ENCODE measurements at places on chromosomes 6 and 20. TPM values are rescaled to one million over a fixed set of nuclear protein-coding genes. Genes with fewer than 3 reads are reported as not detected.

Gene MRPL18
- 64.1 TPM for total RNA-seq

DNA sequence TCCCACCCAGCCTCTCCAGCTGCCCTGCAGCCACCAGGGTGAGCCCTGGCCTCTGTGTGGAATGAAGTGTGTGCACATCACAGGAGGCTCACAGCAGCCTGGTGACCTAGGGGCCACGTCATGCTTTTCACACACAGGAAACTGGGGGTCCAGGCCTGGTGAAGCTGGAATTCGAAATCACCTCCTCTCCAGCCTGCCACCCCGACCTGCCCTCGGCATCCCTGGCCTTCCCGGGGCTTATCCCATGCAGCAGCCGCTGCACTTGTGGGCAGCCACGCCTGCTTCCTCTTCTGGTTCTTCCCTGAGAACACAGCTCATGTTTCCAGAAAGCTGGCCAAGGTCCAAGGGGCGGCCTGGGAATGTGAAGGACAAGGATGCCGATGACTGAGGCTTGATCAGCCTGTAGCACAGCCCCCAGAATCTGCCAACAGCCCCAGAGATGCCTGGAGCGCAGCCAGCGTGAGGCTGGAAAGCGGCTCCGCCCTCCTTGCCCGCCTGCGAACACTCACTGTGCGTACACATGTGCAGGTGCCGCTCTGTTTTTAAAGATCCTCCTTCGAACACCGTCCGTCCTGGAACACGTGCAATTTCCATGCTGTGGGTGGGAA lies 4.2 kb upstream of the NTSR1 start:
- DNase-seq, result peak; percentile 91

GRCh38 chr6:165665384-165665672 lies 2.3 kb upstream of the PDE10A start:
- no peak for DNase-seq

DNA sequence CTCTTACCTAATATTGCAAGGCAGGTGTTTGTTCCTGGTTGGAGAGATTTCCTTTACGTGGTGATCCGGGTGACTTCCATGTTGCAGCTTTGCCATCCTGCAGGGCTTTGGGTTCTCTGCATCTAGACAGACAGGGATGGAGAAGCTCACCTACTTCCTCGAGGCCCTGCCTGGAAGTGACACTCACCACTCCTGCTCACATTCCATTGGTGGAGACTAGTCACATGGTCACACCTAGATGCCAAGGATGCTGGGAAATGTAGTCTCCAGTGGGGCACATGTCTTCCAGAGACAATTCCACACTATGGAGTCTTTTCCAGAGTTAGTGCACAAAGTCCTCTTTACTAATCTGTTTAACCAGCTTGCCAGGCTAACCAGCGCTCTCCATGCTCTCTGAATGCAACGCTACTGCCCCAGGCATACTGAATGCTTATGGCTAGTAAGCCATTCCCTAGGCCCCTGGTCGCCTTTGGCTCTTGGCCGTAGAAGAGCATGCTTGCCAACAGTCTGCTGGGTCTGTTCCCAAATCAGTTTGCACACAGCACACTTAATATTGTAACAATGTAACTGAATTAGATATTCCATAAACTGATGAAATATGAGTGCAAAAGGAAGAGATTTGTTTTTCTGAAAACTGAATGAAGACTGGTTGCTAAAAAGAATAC lies 6.7 kb upstream of the KCNK15 start:
- no peak for DNase-seq

- no peak for DNase-seq
Measured at GRCh38 chr20:22515264-22515663, 69.1 kb downstream of the FOXA2 start.

Gene PRICKLE4
- total RNA-seq, result 4.0 TPM

DNA sequence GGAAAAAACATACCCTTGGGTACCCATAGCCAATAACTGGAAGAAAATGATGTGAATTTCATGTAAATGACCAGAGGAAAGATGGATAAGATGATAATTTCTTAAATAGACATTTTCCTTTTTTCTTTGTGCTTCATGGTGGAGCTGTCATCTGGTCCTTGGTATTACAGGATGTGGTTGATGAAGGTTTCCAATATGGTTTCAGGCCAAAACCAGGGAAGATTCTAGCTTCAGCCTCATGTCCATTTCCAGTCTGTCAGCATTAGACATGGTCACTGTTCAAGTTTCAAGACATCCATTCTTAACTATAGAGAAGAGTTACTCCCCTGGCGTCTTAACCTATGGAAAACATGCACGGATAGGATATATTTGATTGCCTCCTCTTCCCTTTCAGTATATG lies 63.6 kb downstream of the SSR1 start:
- DNase-seq, result no peak

Gene MYCT1
- total RNA-seq, result 13.7 TPM

GRCh38 chr6:28351087-28351486 lies 1.3 kb downstream of the ZKSCAN3 start:
- DNase-seq, result no peak

- no peak for DNase-seq
Measured at GRCh38 chr6:131005439-131006016, 57.5 kb downstream of the EPB41L2 start.

DNA sequence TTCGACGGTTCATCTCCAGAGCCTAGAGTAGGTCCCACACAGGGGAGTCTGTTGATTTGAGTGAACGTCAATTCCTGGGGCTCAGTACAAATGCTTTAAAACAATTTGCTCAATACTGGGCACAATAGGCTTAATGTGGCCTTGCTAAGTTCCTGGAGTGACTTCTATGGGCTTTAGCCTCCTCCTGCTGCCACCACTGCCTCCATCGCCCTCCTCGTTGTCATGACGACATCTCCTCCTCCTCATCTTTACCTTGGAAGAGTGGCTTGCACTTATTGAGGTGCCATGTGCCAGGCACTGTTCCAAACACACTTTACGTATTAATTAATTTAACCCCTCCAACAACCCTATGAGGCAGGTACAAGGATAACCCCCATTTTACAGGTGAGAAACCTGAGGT lies 11.8 kb upstream of the ZMYND8 start:
- DNase-seq, result no peak

DNA sequence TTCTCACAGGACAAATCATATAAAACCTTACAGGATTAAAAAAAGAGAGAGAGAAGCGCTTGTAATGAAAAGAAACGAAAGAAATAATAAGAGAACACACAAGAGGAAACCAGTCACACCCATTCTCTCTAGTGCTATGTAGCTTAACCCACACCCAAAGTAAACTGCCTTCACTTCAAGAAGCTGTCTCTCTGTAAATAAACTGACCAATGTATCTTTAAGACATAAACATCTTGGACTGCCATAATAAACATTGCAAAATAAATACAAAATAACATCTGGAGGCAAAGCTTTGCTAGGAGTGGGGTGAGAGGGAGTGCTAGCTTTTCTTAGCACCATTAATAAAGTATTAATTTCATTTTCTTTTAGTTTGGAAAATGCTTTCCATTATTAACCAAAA lies 61.6 kb upstream of the RNF146 start:
- DNase-seq, result no peak

DNA sequence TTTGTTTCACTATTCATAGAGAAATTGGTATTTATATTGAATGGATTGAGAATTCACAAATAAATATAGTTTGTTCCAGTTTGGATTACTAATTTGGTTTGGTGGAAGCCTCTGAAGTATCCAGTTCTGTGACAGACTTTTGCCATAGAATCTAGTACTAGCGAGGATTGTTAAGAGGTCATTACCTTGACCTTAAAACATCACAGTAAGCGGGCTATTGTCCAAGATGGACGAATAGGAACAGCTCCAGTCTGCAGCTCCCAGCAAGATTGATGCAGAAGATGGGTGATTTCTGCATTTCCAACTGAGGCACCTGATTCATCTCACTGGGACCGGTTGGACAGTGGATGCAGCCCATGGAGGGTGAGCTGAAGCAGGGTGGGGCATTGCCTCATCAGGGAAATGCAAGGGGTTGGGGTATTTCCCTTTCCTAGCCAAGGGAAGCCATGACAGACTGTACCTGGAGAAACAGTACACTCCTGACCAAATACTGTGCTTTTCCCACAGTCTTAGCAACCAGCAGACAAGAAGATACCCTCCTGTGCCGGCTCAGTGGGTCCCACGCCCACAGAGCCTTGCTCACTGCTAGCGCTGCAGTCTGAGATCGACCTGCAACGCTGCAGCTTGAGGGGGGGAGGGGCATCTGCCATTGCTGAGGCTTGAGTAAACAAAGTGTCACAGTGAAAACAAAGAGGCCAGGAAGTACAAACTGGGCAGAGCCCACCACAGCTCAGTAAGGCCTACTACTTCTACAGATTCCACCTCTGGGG lies 66.4 kb upstream of the NEDD9 start:
- DNase-seq, result no peak

Gene THEMIS
- total RNA-seq, result 0.13 TPM

Gene CCM2L
- total RNA-seq, result 8.5 TPM

GRCh38 chr6:20366082-20366830 lies 35.4 kb upstream of the E2F3 start:
- DNase-seq, result no peak

Gene KIAA0408
- total RNA-seq, result 3.1 TPM

DNA sequence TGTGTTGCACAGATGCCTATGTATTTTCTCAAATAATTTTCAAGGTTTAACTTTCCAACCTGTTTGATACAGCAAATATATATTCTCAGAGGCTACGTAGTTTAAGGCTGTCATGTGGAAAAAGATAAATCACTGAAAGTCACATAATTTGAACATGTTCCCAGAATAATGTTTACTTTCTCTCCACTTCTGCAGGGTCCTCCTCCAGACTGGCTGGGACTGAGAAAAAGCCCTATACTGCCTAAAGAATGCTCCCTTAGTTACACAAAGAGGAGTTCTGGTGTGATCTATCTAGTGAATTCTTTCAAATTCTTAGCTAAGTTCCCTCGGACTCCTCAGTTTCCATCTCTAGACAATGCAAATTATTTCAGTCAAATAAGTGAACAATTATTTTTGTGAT lies 411.0 kb downstream of the C6orf118 start:
- DNase-seq, result no peak

DNA sequence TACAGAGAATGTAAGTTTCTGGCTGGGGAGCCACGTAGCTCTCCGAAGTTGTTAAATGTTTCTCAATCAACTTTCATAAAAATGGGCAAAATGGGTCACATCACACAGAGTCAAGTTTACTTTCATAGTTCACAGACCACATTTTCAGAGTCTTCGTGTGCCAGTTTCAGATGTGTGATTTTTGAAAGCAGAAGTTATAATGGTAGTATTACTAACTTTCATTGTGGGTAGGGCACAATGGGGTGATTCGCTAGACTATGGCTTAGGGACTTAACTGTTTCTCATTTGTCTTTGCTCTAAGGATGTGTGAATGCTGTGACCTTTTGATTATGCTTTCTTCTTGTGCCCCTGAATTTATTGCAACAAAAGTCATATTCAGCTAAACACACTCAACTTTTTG lies 109.0 kb upstream of the SUPT3H start:
- no peak for DNase-seq

GRCh38 chr6:81708113-81708699 lies 44.3 kb downstream of the TENT5A start:
- no peak for DNase-seq

DNA sequence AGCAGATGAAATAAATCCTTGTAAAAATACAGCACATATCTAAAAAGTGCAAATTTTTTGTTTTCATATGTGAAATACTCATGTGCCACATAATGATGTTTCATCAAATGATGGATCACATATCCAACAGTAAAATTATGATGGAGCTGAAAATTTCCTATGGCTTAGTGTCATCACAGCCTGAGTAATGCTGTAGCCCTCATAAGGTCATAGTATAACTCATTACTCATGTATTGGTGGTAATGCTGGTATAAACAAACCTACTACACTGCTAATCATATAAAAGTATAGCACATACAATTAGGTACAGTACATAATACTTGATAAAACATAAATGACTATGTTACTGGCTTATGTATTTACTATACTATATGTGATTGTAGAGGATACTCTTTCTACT lies 12.9 kb downstream of the TSPYL1 start:
- no peak for DNase-seq

DNA sequence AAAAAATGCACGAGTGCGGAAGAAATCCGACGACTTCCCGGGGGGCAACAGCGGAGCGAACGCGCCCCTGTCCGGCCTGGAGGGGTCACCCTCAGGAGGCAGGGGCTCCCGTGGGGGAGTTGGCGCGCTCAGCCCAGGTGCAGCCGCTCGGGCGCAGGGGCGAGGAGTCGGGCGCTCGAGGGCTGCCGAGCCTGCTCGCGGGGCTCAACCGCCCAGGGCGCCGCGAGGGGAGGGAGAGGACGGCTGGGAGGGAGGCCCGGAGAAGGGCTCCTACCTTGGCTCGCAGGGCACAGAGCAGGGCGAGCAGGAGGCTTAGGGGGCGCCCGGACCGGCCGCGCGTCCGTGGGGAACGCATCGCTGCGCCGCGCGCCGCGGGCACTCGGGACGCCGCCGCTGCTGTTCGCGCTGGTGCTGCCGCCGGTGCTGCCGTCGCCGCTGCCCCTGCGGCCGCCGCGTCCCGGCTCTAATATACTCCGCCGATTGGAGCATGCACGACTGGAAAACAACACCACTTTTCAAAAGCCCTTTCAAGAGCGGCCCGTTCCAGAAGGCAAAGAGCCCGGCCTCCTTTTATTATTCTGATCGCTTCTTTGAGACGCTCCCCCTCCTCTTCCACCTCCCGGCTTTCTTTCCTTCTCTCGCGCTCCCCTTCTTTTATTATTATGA lies 490 bp downstream of the JAG1 start:
- peak; percentile 58 for DNase-seq

Gene OVOL2
- not detected for total RNA-seq

DNA sequence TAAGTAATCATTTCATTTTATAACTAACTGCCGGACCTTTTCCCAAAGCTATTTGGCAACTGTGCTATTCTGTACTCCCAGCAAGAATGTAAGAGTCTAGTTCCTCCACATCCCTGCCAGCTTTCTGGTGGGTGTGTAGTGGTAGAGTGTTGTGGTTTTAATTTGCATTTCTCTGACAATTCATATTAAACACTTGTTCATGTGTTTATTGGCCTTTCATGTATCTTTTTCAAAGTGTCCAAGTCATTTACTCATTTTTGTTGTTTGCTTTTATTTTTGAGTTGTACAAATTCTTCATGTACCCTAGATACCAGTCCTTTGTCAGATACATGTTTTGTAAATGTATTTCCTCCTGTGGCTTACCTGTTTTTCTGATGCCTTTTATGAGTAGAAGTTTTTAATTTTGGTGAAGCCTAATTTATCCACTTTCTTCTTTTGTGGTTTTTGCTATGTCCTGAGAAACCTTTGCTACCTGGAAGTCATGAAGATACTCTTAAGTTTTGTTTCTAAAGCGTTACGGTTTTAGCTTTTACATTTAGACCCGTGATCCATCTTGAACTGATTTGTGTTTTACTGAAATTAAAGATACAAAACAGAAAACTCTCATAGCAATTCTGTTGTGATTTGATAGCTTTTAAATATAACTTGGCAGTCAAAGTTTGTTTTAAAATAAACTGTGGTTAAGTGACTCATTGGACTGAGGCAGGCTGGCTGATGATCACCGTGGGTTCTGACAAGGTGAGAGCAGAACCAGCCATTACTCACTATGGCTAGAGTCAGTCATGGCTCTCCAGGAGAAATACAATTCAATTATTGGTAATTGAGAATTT lies 8.0 kb downstream of the MYLIP start:
- DNase-seq, result no peak

Gene LAMA4
- 71.1 TPM for total RNA-seq
